ENCODE measurements at places on chromosomes 13 and 19.

DNA sequence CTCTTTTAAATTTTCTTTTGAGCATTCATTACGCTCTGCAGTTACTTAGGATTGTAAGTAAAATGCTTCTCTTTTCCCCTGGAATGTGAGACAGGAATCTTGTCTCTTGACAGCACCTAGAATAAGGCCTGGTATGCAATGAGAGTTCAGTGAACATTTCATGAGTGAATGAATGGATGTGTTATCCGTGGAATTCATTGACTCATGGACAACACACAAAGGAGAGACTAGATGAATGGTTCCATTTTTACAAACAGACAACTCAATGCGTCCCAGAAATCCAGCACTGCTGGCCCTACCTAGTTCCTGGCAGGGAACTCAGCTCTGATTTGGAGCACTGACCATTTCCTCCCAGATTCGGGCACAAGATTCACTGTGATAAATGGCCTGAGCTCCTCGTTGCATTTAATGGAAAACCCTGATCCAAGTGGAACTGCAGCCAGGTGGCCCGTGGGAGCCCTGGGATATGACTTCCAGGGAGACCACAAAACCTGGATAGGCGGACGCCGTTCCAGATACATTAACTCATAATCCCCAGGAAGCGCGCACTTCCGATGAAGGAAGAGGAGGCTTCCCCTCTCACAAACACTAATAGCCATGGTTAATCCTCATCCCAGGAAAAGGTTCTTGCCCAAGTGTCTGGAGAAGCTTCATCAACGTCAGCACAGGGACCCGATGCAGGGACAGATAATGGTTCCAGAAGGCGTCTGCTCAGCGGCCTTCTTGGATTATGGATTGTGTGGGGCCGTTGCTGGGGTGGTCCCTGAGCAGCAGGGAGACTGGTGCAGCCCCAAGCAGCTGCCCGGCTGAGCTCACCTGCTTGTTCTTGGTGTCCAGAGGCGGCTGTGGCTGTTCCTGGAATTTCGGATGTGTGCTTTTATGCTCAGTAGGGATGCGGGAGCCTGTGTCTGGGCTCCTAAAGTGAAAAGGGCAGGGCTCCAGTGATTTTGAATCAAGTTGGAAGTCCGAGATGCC lies 211.1 kb upstream of the TSHZ3 start:
- no peak for DNase-seq

DNA sequence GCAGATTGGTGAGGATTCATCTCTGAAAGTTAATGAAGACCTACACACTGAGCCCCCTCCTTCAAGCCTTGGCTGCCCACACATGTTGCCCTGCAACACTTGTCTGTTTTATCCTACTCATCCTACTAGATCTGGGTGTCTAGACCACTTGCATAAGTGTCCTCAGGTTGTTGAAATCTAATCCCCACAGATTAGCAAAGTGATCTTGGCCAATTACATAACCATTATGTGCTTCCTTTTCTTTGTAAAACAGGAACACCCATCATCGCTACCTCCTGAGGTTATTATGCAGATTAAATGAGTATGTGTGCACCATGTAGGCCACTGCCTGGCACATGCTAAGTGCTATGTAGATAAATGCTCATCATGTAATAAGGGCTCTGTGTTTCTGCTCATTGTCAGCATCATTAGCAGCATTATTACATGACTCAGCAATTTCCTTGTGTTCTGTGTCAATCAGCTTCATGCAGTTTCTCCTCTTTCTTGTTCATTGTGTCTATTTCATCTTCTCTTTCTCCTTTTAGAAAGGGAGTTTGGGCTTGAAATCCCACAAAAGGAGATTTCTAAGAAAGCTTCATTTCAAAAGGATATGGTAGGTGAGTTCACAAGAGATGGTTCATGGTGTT lies 15.1 kb downstream of the ZNF175 start:
- DNase-seq = no peak

GRCh38 chr19:9757544-9758501 lies 10.7 kb downstream of the ZNF846 start:
- DNase-seq = no peak

DNA sequence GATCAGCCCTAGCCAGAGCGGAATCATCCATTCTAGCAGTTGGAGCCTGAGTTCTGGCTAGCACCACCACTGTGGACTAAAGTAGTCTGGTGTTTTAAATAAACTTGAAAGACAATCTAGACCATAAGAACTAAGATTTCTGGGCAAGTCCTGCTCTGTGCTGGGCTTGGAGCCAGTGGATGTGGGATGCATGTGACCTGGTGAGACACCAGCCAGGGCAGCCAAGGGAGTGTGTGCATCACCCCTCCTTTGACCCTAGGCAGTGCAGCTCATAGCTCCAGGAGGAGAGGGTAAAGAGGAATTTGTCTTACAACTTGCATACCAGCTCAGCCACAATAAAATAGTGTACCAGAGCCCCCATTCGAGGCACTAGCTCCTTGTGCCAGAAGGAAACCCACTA lies 21.0 kb downstream of the ITGBL1 start:
- DNase-seq = no peak

DNA sequence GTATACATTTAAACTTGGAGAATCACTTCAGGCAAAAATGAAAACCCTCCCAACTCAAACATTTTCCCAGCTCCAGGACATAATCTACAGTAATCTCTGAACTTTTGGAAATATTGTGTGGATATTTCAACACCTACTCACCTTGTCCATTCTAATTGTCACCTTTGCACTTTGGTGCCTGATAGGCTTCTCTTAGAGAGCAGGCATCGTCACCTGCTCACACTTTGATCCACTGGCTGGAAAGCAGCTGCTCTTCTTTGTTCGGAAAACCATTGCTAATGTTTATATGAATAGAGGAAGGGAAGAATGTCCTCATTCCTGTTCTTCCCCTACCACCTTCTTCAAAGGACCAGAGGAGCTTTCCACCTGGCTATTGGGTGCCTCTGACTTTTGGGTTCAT lies 411.2 kb downstream of the FGF9 start:
- DNase-seq = no peak

GRCh38 chr19:8302357-8302691 lies 5.8 kb downstream of the CD320 start:
- DNase-seq = no peak

DNA sequence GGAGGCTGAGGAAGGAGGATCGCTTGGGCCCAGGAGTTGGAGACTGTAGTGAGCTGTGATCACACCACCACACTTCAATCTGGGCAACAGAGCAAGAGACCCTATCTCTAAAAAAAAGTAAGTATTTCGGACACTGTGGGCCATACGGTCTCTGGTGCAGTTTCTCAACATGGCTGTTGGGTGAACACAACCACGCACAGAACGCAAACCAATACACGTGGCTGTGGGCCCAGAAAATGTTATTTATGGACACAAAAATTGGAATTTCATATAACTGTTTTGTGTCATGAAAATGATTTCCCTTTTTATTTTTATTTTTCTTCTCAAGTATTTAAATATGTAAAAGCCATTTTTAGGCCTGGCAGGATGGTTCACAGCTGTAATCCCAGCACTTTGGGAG lies 19.5 kb downstream of the LDLR start:
- no peak for DNase-seq

DNA sequence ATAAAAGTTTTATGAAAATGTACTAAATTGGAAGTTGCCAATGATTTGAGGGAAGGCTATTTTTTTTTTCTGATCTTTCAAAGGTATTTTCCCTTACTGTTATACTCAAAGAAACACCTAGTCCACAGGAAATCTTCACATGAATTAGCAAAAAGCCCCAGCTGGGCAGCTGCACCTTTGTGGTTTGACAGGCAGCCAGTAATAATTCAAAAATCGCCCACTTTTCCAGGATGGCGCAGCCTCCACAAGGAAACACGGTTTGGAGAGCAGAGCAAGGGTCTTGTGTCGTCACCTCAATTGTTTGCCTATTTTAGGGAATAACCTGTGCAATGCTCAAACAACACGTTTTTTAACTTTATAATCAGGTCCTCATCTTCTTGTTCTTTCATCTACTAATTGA lies 324.9 kb upstream of the GPC6 start:
- DNase-seq = no peak

- DNase-seq = no peak
Observed at GRCh38 chr13:40553356-40553755, 113.1 kb downstream of the FOXO1 start.

- DNase-seq = no peak
Observed at GRCh38 chr13:29808264-29808663, 42.2 kb downstream of the UBL3 start.

DNA sequence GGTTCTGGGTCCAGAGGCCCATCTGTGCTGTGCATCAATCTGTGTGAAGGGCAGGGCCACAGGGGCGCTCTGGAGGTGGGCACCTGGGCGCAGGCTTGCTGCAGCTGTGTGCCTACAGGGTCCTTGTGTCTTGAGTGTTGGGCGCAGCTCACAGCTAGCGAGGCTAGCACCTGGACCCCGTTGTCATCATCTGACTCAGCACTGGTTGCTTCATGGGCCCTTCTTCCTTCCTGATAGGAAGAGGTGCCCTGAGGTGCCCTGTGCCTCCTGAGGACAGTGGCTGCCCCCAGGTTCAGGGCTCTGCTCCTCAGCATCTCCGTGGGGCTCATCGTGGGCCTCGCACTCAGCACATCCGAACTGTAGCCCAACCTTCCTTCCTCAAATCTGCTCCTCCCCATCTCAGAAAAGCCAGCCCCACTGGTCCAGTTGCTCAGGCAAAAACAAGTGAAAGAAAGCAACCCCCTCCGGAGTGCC lies 54.8 kb downstream of the GATAD2A start:
- no peak for DNase-seq

DNA sequence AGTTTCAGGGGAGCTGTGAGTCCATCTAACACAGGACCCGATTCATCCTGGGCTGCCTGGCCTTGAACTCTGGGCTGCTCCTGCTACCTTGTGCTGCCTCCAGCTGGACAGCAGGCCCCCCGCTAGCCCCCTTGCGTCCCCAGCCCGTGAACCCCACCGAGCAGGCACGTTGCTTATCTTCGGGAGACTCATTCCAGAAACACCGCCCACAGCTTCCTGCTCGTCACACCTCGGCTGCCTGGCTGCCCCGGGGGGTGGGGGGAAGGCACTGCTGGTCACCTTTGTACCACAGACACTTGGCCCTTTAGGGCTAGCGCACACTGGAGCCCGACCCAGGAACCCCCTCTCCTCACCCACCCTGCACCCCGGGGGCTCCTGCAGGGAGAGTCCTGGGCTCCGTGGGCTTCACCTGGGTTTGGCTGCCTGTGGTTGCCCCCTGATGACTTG lies 48.1 kb downstream of the CRTC1 start:
- DNase-seq = no peak

DNA sequence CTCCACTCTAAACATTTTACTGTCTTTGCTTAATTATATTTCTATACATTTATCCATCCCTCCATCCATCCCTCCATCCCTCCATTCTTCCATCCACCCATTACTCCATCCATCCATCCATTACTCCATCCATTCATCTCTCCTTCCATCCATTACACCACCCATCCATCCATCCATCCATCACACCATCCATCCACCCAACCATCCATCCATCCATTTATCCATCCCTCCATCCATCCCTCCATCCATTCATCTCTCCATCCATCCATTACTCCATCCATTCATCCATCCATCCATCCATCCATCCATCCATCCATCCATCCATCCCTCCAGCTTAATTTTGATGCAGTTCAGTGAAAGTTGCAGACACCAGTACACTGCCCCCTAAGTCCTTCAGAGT lies 5.0 kb upstream of the HIF3A start:
- no peak for DNase-seq

GRCh38 chr19:1745589-1746031 lies 7.7 kb upstream of the ONECUT3 start:
- no peak for DNase-seq

GRCh38 chr19:39212375-39212742 lies 8.3 kb upstream of the SYCN start:
- DNase-seq = no peak

DNA sequence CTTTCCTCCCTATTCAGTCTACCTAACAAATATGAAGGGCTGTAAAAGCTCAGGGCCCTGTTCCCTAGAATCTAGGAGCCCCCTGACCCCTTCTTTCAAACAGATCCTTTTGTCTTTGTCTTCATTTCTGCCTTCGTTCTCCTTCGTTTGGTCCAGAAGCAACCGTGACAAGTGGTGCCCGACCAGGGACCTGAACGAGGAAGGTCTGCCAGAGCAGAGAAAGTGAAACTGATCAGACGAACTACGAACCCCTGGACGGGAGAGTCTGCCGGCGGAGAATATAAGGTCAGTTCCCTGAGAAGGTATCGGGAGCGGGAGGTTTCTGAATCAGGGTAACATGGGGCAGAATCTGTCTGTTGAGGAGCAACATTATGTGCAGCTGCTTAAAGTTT lies 751 bp downstream of the ERVK3-1 start:
- DNase-seq = no peak

- no peak for DNase-seq
Observed at GRCh38 chr19:10961073-10961860, 437 bp downstream of the SMARCA4 start.

DNA sequence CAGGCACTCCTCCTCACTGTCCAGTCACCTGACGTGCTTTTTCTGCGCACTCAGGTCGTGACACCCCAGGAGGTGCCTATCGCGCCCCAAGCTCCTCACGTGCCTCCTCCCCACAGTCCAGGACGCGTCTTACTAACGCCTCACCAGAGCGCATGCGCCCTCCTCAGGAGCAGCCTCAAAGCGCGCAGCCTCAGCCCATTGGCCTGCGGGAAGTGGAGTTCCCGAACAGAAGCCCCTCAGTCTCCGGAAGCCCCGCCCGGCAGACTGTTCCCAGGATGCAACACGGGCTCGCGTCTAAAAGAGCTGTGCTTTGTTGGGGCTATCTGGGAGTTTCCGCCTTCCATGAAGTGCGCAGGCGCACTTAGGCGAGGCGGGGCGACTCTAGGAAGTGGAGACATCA lies 8.3 kb upstream of the ZNF556 start:
- DNase-seq = no peak

DNA sequence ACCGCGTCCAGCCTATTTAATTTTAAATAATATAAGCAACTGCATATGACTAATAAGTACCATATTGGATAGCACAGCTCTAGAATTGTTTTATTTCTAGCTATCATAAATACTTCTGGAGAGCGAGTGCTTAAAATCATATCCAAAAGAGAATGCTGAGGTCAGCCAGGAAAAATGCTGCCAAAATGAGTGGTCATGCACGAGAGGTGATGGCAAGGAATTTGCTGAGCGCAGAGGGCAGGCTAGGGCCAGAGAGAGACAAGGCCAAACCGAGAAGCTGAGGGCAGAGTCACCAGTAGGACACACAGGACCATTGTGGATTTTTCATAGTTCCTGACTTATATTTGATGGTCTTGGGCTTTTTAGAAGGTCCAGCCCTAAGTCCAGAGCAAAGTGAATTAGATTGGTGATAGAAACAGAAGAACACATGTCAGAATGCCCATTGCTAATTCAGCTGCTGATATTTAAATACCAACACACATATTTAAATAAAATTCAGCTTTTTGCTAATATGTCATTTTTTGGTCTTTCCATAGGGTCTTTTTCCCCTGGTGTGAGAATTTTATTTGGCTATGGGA lies 33.6 kb upstream of the UBL3 start:
- no peak for DNase-seq

Data from glomerular endothelial cell (primary cell).